GM19239 (cell line): ENCODE measurements at places on chromosomes 13 and 19.
A peak's percentile ranks its signal among the peaks of the same experiment; 100 is the strongest.

- peak; percentile 84 for DNase-seq
These were observed at the start of gene MAST3 for GRCh38 chr19:18097217-18097992. TSS of gene MAST3 (plus strand) at chr19:18097778. CDS start at chr19:18097793, 15 bp downstream.

DNA sequence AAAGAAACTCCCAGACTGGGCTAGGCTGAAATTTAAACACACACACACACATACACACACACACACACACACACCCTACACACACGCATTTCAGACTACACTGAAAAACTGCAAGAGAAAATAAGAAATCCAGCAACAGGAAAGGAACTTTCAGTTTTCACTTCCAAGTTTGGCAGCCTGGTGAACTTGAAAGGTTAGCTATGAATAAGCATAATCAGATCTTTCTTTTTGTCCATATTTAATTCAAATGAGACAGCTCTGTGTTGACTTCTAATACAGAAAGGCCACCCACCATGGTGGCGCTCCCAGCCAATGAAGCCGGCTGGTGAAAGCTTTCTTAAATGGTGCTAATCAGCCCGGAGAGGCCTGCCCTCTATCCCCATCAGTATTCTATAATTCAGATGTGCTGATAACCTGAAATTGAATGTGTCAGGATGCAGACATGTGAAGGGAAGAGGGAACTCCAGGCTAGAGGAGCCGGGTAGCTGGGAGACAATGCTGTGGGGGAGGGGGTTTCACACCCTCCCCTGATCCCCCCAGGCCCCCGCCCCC is 108.3 kb upstream of the ZNF536 start:
- no peak for DNase-seq

DNA sequence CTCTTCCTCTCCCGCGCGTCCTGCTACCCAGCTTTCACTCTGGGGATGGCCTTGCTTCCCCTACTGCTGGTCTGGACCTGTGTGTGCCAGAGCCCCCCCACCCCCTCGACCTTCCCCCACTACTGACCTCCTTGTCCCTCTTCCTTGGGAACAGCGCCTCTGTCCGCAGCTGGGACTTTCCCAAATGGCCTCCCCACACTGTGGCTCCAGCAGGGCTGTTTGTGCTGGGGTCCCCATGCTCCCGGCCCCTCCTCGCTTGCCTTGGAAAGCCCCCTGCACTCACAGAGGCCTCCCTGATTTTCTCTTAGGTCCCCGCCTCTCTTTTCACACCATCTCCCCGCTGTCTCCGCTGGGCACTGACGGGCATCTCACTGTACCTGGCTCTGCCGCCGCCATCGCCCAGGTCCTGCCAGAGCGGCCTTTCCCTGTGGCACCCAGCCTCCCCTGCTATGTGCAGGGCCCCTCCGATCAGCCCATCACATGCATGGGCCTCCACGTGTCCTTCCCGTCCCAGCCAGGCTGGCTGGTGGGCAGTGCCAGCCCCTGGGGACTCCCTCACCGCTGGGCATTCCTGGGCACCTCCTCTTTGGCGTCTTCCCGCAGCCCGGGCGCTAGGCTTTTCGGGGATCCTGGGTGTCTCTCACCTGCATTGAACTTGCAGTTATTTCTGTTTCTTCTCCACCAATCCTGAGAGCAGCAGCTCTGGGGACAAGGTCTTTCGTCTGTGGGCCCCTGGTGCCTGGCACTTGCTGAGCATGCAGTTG is 118.7 kb downstream of the ATP11A start:
- DNase-seq, result no peak

DNA sequence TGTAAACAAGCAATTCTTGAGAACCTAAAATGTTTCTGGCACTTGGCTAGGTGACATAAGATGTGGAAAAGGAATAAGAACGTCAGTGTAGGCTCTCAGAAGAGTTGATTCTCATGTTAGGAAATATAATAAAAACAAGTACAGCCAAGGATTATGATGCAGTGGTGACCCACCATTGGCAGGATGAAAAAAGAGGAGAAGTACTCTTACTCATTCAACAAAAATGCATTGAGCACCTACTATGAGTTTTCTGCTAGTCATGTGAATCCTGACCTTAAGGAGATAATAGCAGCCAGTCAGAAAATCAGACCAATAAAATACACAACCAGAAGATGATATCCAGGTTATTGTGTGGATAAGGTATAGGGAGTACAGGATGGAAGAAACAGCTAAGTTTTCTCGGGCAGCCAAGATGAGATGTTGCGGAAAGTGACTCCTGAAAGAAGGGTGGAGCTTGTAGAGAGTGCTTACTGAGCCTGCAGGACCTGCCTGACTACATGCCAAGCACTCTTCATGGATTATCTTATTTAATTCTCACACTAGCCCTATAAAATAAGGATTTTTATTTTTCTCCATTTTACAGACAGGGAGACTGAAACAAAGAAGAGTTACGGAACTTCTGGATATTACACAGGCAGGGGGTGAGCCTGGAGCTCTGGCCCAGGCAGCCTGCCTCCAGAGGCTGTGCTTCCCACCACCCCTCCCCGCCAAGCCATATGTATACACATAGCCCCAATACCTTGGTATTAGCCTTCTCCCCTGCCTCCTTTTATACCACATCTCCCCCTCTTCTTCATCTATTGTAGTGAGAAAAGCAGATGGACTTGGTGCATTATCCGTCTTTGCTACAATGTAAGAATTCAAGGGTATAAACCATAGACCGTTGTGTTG is 58.0 kb downstream of the TGDS start:
- no peak for DNase-seq

GRCh38 chr19:41476583-41476982 is 33.6 kb downstream of the ERICH4 start:
- DNase-seq, result no peak

GRCh38 chr13:25170554-25171111 is 1.5 kb downstream of the AMER2 start:
- DNase-seq, result no peak

DNA sequence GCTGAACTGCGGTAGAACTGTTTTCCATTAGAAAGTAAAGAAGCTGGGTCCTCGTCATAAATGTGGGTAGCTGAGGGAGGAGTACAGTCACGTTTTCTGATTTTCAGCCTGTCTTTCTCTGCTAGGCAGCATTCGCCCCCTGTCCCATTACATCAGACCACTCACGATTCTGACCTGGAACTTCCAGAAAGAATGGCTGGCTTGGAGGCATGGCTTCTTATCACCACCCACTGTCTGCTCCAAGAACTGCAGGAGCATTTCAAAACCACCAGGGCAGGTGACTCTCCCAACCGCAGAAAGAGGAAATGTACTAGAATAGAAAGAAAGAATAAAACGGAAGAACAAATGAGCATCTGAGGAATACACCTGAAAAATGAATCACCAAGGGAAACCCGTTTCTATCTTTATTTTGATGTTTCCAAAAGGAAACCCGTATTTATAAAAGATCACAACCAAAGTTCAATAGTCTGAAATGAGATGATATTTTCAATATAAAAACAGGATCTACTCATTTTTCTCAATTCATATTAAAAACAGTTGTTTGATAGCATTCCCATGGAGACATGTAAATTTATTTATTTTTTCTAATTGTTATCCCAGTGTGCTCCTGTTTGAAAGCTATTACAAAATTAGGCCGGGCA is 22.1 kb upstream of the POMP start:
- DNase-seq, result no peak

DNA sequence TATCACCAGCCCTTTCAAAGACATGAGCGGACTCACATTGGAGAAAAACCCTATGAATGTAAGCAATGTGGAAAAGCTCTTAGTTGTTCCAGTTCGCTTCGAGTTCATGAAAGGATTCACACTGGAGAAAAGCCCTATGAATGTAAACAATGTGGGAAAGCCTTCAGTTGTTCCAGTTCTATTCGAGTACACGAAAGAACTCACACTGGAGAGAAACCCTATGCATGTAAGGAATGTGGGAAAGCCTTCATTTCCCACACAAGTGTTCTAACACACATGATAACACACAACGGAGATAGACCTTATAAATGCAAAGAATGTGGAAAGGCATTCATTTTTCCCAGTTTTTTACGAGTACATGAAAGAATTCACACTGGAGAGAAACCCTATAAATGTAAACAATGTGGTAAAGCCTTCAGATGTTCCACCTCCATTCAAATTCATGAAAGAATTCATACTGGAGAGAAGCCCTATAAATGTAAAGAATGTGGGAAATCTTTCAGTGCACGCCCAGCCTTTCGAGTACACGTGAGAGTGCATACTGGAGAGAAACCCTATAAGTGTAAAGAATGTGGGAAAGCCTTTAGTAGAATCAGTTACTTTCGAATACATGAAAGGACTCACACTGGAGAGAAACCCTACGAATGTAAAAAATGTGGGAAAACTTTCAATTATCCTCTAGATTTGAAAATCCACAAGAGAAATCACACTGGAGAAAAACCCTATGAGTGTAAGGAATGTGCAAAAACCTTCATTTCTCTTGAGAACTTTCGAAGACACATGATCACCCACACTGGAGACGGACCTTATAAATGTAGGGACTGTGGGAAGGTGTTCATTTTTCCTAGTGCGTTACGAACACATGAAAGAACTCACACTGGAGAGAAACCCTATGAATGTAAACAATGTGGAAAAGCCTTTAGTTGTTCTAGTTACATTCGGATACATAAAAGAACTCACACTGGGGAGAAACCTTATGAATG is 17.6 kb downstream of the ZNF791 start:
- DNase-seq, result no peak

DNA sequence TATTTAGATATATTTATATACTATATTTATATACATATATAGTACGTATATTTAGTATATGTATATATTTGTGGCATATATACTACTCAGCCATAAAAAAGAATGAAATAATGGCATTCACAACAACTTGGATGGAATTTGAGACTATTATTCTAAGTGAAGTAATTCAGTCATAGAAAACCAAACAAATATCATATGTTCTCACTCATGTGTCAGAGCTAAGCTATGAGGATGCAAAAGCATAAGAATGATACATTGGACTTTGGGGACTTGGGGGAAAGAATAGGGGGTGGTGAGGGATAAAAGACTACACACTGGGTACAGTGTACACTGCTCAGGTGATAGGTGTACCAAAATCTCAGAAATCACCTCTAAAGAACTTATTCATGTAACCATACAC is 1015.7 kb downstream of the EFNB2 start:
- no peak for DNase-seq

- no peak for DNase-seq
These were observed 66.2 kb downstream of the SLC15A1 start for GRCh38 chr13:98686270-98686669.

DNA sequence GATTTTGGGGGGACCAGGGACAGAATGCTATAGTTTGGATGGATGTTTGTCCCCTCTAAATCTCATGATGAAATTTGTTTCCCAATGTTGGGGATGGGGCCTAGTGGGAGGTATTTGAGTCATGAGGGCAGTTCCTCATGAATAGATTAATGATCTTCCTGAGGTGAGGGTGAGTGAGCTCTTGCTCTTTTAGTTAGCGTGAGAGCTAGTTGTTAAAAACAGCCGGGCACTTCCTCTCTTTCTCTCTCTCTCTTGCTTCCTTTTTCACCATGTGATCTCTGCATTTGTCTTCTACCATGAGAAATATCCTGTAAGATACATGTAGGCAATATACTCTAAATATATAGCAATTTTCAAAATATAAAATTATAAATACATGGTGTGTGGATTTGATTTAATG is 290.8 kb upstream of the PCDH9 start:
- DNase-seq, result no peak

DNA sequence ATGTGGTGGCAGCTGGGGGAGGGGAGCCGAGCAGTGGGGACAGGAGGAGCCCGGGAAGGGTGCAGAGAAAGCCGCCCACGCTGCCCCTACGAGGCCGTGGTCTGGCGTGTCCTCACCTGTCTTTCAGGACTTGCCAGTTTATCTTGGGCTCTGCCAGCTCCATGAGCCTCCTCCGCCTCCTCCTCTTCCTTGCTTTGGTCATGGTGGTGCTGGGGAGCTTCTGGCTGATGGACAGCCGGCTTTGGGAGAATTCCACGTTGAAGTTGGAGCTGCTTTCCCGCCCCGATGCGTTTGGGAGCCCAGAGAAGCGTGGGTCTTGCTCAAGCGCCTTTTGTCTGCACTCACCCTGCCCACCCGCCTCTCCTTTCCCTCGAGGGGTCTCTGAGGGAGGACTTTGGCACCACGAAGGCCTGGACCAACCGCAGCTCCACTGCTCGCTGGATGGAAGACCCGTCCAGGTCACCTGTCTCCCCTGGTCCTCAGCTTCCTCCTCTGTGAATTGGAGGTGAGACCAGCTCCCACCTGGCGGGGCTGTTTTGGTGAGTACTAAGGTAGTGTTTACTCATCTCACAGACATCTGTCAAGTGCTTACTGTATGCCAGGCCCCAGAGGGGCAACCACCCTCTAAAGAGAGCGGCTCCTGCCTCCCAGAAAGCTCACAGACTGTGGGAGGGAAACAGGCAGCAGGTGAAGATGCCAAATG is 29.7 kb upstream of the MIER2 start:
- no peak for DNase-seq

- DNase-seq, result peak; percentile 18
These were observed 99.4 kb upstream of the SERP2 start for GRCh38 chr13:44273991-44274770.

DNA sequence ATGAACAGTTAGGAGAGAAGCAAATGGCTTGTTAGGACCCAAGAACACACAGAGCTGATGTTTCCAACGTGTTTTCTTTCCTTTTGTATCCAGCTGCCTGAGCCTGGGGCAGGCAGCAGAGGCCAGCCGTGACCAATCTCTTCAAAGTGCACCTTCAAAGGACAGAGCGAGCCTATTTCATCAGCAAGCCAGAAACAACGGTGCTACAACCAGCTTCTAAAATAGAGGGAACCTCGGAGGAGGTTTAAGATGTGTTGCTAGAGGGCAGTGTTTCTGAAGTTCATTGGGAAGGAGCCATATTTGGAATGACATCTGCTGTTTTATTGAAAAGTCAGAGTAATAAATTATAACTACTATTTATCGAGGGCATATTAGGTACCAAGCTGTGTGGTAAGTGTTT is 56.2 kb upstream of the RFC3 start:
- DNase-seq, result no peak

GRCh38 chr13:31007417-31007816 is 75.0 kb downstream of the TEX26 start:
- DNase-seq, result no peak

DNA sequence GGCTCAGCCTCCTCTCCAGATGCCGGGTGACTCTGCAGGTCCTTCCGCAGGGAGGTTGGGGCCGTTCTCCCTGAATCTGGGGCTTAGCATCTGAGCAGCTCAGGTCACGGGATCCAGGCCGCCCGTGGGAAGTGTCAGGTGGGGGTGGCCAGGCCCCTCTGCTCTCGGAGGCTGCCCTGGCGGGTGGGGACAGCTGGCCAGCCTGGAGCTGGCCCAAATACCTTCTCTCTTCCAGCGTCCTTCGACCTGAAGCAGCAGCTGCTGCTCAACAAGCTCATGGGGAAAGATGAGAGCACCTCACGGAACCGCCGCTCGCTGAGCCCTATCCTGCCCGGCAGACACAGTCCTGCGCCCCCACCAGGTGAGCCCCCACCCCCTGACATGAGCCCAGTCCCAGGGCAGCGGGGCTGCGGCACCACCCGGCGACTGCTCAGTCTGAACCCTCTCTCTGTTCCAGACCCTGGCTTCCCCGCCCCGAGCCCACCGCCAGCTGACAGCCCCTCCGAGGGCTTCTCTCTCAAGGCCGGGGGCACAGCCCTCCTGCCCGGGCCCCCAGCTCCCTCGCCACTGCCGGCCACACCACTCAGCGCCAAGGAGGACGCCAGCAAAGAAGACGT is 19.1 kb downstream of the PEX11G start:
- DNase-seq, result no peak

- DNase-seq, result no peak
These were observed 36.2 kb downstream of the GPC6 start for GRCh38 chr13:93262729-93263345.

- no peak for DNase-seq
These were observed 3.2 kb downstream of the CPB2 start for GRCh38 chr13:46101484-46102254.

GRCh38 chr13:29081697-29082440 is 261.7 kb downstream of the MTUS2 start:
- DNase-seq, result no peak
